ENCODE measurements at places on chromosomes 1 and 21.
A peak's percentile ranks its signal among the peaks of the same experiment; 100 is the strongest.

GRCh38 chr1:56658254-56658653 lies 13.1 kb downstream of the PRKAA2 start:
- no peak for DNase-seq

DNA sequence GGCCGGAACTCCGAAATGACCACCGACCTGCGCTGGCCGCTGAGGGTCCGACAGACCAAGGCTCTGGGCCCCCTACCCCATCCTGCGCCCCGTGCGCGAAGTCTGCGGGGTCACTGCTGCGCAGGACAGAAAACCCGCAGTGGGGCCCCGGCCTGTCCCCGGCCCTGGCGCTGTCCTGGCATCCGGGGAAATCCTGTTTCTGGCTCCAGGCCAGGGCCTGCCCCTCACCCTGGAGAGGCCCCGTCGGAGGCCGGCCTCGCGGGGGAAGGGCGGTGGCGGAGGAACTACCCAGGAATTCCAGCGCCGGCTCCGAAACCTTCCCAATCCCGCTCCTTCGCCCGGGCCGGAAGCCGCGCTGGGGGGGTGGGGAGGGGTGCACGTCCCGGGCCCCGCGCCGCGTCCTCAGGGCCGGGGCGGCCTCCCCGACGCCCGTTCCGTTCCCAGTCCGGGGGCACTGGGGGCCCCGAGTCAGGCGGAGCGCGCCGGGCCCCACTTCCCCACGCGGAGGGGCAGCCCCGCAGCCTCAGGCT lies 77.0 kb downstream of the MORN1 start:
- peak; percentile 88 for DNase-seq

GRCh38 chr1:179177182-179177581 lies 52.3 kb downstream of the ABL2 start:
- peak; percentile 29 for DNase-seq

- no peak for DNase-seq
These were observed 61.9 kb downstream of the PTPRU start for GRCh38 chr1:29298246-29298645.

- no peak for DNase-seq
These were observed 22.1 kb downstream of the PTPRF start for GRCh38 chr1:43552813-43553212.

GRCh38 chr21:15028186-15028585 lies 36.6 kb downstream of the NRIP1 start:
- no peak for DNase-seq

All from right hindlimb (tissue), 1 donor.